ENCODE measurements at places on chromosomes 2 and 18. TPM values are rescaled to one million over a fixed set of nuclear protein-coding genes. Genes with fewer than 3 reads are reported as not detected.

TIMM21 gene
- polyA plus RNA-seq = 36.6 TPM

CHST9 gene
- not detected for polyA plus RNA-seq

DNA sequence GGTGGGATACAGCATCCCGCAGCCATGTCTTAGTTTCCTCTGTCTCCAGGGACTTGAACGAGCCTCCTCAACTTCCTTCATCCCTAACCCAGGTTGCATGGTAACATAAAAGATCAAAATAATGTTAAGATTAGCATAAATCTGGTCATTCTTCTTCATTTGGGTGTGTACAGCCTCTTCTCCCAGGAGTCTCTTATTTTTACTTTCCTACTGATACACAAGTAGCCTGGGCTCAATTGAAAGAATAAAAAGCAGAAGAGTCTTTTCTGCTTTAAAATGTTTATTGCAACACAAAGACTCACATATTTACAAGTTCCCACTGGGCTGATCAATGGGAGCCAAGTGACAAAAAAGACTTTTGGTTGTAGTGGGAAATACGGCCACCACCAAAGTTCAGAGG lies 137.9 kb upstream of the PID1 start:
- peaks cover 23% of the 10 kb centered on the region for H3K4me1 ChIP-seq
- no peak for DNase-seq
- H3K36me3 ChIP-seq = no peaks in the 10 kb centered on the region
- H3K27me3 ChIP-seq = no peaks in the 10 kb centered on the region
- H3K4me3 ChIP-seq = no peak overlapping the region

DNA sequence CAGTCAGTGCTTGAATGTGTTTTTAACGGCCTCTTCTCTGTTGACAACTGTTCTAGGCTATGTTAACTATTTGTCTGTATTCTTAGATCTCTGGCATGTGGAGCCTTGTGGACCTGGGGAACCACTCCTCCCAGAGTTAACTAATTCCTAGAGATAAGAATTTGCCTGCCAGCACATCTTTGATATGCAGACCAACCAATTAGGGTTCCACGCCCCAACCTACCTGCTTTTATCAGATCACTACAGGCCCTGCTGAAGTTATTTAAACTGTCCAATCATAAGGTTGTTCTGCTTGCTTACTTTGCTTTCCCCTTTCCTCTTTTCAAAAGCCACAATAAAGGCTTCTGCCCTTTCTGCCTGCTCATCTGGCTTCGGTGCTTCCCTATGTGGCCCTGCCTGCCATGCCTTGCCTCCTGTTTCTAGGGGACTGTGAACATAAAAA lies 8.5 kb upstream of the CYBRD1 start:
- DNase-seq = no peak
- no peaks in the 10 kb centered on the region for H3K36me3 ChIP-seq
- H3K27ac ChIP-seq = no peak overlapping the region
- no peaks in the 10 kb centered on the region for H3K27me3 ChIP-seq
- H3K4me1 ChIP-seq = no peaks in the 10 kb centered on the region

DNA sequence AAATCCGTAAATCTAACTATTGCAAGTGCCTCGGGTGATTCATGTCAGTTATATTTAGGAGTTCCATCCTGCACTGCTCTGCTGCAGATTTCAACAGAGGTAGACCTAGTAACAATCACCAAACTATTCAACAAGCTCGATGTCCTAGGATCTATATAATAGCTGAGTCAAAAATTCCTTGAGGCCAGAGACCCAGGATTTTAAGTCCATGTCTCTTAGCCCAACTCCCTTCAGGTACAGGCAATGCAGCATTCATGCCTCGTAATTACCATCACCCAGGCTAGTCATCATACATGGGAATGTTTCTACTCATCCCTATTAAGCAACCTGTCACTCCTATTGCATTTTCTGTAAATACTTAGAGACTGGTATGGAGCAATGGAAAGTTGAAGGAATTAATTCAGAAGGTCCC lies 729 bp downstream of the TM4SF20 start:
- no peak overlapping the region for H3K27ac ChIP-seq
- H3K4me1 ChIP-seq = peaks cover 6% of the 10 kb centered on the region
- no peak for DNase-seq
- no peaks in the 10 kb centered on the region for H3K27me3 ChIP-seq
- no peaks in the 10 kb centered on the region for H3K36me3 ChIP-seq
- H3K4me3 ChIP-seq = no peak overlapping the region

- H3K4me3 ChIP-seq = no peak overlapping the region
- peak; percentile 46 for DNase-seq
- H3K36me3 ChIP-seq = no peaks in the 10 kb centered on the region
- H3K27me3 ChIP-seq = no peaks in the 10 kb centered on the region
- H3K4me1 ChIP-seq = no peaks in the 10 kb centered on the region
Observed at GRCh38 chr2:174235680-174236079, 12.7 kb downstream of the OLA1 start.

PLEKHH2 gene
- 6.9 TPM for polyA plus RNA-seq

- no peaks in the 10 kb centered on the region for H3K4me1 ChIP-seq
- no peak overlapping the region for H3K4me3 ChIP-seq
- H3K36me3 ChIP-seq = no peaks in the 10 kb centered on the region
- H3K27ac ChIP-seq = no peak overlapping the region
Observed at GRCh38 chr2:167271932-167272331, 383.7 kb downstream of the XIRP2 start.

All from fibroblast of lung (primary cell).